ENCODE measurements at places on chromosomes 1 and 21.

GRCh38 chr1:227225715-227226346 lies 92.5 kb downstream of the CDC42BPA start:
- no peak for DNase-seq

- peak; percentile 87 for DNase-seq
These were observed 196.8 kb upstream of the LMO4 start for GRCh38 chr1:87131809-87132283.

DNA sequence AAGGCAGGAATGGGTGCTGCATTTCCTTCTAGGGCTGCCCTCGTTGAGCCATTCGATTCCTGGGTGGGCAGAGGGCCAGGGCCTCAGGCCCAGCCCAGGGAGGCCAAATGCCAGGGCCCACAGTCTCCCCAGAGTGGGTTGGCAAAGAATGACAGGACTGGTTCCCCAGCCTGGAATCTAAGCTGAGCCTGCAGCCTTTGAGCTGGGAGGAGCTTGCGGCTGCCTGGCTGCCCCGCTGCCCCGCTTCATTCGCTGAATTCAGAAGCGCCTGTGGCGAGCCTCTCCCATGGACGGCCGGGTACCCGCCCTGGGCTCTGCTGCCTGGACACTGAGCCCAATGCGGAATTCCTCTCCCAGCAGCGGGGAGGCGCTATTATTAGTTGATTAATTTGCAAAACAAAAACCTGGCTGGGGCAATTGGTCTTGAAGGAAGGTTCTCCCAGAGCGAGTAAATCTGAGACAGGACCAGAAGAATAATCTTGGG lies 32.3 kb upstream of the TARDBP start:
- DNase-seq = no peak

DNA sequence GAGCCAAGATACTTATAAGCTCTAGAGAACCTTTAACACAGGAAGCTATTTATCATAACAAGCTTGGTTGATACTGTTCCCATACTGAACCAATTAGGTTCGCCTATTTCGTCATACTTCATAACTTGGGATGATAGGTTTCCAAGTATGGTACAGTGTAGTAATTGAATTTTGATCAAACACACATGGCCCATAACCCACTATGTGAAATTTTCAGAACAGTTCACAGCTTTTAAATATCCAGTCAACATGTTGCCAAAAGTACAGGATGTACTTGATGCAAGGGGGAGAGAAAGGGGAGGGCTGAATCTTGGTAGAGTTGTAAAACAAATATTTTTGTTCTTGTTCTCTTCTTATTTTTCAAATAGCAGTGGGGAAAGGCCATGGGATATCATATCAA lies 86.6 kb downstream of the TM2D1 start:
- no peak for DNase-seq

DNA sequence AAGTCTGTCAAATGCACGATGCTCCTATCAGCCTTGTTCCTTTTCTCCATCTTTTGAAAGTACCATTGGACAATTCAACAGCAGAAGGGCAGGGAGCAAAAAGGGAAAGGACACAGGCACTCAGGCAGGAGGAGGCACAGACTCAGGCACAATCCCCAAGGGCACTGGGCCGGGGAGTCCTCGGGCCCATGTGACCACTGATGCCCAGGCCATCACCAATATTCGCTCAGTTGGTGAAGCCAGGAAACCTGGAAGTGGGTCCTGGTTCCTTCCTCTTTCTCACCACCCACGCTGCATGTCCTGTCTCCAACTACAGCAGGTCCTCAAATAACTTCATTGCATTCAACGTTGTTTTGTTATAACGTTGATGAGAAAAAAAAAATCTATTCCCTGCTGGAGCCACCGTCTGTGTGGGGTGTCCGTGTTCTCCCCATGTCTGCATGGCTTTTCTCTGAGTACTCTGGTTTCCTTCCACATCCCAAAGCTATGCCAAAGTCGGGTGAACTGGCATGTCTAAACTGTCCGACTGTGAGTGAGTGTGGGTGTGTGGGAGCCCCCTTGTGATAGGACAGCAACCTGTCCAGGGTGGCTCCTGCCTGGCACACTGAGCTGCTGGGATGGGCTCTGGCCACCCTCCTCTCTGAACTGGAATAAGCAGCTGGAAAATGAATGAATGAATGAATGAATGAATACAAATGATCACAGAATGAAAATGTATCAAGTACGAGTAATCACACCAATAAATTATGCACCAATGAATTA lies 12.5 kb downstream of the NID1 start:
- no peak for DNase-seq
